ENCODE measurements at places on chromosomes 2 and 18.

GRCh38 chr2:138632066-138632620 lies 130.6 kb downstream of the SPOPL start:
- no peak for DNase-seq

GRCh38 chr2:168323529-168324021 lies 76.2 kb upstream of the STK39 start:
- no peak for DNase-seq

GRCh38 chr2:20877960-20878359 lies 55.1 kb upstream of the LDAH start:
- no peak for DNase-seq

- DNase-seq: no peak
Observed at GRCh38 chr2:3814706-3815245, 111.4 kb downstream of the DCDC2C start.

- peak; percentile 85 for DNase-seq
Observed at GRCh38 chr2:6927186-6927585, 10.0 kb downstream of the RNF144A start.

- no peak for DNase-seq
Observed at GRCh38 chr2:27152796-27153464, 4.1 kb downstream of the TCF23 start.

DNA sequence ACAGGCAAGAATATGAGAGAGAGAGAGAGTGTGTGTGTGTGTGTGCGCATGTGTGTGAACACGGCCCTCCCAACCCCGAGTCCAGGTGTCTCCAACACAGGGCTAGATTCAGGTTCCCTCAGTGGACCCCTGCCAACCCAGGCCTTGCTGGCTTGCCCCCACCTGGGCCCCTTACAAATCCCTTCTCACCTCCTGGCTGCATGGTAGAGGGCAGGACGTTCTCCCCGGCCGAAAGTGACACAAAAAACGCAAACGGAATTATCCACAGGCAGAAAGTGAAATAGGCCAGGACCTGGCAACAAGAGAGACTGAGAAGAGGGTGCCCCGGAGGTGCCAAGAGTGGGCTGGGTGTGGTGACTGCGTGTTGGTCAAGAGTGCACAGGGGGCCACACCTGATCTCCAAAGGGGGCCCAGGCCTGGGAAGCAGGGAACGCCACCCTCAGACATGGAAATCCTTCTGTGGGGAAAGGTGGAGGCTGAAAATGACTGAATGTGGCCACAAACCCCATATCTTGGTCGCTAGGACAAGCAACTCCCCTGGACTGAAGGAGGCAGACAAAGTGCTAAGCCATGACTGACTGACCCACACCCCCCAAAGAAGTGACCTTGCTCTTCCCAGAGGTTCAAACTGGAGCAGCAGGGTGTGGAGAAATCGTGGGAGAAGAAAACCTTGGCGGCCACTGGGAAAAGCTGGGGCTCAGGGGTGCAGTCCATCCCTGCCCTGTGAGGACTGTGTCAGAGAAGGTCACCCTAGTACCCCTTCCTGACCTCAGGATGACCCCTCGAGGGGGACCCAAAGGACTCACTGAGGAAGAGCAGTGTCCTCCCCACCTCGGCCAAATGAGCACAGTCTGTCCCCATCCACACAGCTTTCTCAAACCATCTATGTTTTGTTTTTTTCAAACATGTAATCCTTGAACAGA lies 5.7 kb downstream of the TEX261 start:
- DNase-seq: no peak
